CD4-positive, alpha-beta T cell treated with Interleukin-15 for 4 hours (primary cell): ENCODE measurements at places on chromosomes 4 and X.

DNA sequence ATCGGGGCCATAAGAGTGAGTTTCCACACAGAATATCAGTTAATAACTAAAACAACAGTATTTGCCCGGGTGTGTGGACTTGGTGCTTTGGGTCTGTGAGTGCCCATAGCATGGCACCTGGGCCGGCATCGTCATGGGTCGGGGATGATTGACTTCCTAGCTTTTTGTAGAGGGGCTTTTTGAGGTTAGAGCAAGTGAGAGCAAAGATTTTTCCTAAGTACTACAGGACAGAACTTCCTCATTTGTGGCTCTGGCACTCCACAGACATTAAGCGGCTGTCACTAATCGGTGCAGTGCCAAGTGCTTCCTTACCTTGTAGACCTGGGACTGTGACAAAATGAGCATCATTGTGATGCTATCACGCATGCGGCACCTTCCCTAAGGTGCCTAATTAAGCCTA is 81.0 kb downstream of the SHROOM2 start:
- DNase-seq: no peak

- DNase-seq: no peak
Observed at GRCh38 chr4:85713005-85713404, 238.1 kb downstream of the ARHGAP24 start.

- peak; percentile 20 for DNase-seq
Observed at GRCh38 chrX:51614353-51615012, 4.2 kb downstream of the CENPVL3 start.

GRCh38 chr4:38464328-38464727 is 199.7 kb upstream of the KLF3 start:
- DNase-seq: no peak

DNA sequence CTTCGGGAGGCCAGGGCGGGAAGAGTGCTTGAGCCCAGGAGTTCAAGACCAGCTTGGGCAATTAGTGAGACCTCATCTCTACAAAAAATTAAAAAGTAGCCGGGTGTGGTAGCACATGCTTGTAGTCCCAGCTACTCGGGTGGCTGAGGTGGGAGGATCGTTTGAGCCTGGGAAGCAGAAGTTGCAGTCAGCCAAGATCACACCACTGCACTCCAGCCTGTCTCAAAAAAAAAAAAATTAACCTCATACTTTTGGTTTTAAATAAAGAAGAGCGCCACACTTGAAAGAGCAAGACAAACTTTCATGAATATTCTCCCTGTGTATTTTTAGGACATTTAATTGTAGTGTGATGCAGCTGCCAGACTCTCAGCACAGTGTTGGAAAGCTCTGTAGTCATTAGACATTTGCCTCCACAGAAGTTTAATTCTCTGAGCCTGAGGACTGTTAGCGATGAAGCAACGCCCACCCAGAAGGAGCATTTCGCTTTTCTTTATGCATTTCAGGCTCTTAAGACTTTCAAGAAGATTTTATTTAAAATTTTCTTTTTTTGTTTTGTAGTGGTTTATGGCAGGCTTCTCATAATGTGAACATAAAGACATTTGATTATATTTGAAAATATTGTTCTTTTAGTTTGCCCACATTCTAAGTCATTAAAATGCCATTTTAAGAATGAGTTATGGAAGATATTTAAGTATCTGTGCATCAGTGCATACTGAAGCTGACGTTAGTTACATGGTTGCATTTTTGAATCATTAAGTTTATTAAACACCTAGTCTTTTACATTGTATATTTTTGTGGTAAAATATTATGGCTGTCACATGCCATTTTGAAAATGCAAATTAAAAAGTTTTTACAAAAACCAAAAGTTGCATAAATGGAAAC is 45.8 kb downstream of the DCLK2 start:
- DNase-seq: no peak

GRCh38 chr4:153623491-153623890 is 60.6 kb upstream of the TLR2 start:
- DNase-seq: no peak

DNA sequence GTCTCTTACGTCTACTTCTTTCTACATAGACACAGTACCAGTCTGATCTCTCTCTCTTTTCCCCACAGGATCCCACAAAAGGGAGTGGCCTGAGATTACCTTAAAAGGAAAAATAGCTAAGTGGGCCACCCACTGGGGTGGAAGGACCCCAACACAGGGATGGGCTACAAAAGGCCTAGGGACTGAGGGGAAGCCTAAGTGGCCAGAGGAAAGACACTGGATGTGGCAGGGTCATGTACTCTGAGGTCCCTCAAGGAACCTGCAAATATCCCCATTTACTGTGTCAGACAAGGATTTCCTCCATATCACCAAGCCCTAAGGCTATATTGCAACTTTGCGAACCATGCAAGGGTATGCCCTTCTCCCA is 6.5 kb upstream of the PRDX4 start:
- no peak for DNase-seq

GRCh38 chrX:71859637-71860036 is 51.0 kb upstream of the NHSL2 start:
- DNase-seq: peak; percentile 25

DNA sequence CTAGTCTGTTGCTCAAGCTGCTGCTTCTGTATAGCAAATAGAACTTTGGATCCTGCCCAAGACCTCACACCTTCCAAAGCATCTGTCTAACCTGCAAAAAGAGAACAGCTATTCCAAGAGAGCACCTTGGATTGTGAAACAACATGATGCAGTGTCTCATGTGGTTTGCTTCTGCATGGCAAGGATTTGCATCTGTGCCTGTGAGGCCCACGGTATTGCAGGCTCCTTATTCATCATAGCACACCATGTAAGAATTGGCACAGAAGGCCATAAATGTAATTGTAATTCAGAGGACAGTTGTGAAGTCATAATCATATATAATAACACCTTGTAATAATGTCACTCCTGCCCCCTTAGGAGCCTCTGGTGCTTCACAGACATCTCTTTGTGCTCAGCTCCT is 147.1 kb downstream of the ZNF674 start:
- DNase-seq: no peak

- DNase-seq: no peak
Observed at GRCh38 chrX:70411475-70411874, 11.6 kb upstream of the GDPD2 start.

GRCh38 chrX:123884809-123885408 is 25.1 kb downstream of the XIAP start:
- DNase-seq: peak; percentile 56

DNA sequence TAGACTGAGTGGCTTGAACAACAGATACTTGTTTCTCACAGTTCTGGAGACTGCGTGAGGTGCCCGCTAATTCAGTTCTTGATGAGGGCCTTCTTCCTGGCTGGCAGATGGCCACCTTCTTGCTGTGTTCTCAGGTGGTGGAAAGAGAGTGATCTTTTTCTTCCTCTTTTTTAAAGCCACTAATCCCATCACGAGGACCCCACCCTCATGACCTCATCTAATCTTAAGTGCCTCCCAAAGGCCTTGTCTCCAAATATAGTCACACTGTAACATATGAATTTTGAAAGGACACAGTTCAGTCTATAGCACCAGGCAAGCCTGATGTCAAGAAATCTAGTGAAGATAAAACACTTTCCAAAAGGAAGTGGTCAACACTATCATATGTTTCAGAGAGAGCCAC is 12.4 kb downstream of the VAMP7 start:
- no peak for DNase-seq

DNA sequence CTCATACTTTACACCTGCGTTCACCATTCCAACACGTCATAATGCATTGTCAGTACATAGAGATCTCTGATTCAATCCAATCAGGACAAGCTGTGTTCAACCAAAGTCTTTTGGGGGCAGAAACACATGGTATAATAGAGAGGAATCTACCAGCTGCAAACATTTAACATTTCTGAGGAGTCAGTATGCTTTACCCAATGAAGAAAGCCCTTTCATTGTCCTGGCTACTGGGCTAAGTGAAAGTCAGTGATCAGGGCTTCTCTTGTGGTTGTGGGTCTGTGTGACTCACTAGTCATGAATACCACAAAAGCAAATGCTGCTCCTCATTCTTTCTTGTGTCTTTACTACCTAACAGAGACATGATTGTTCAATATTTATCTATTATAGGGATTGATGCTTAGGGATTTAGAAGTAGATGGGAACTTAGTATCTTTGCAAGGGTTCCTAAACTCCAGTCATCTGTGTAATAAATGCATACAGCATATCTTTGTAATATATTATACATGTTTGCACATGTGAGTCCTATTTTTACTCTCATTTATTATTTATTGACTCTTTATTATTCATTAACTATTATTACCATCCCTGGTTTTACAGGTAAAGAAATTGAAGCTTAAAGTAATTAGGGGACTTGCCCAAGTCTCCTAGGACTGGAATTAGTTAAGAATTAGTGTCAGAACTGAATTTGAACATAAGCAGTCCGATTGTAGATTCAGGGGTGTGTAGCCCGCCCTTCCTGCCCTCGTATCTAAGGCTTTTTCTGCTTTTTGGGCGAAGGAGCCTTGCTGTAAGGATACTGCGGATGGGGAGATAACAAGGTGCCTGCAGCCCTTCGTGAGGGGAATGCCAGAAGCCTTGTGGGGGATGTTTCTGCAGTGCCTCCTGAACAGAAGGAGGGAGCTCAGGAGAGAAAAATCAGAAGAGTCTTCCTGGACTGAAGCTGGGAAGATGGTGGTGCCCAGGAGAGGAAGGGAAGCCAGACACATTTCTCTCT is 353.1 kb upstream of the BOD1L1 start:
- DNase-seq: no peak

GRCh38 chr4:168498251-168498650 is 1.4 kb downstream of the PALLD start:
- DNase-seq: no peak

- no peak for DNase-seq
Observed at GRCh38 chr4:5018603-5019002, 655 bp downstream of the CYTL1 start.

- DNase-seq: no peak
Observed at GRCh38 chrX:110851780-110852179, 56.2 kb upstream of the CHRDL1 start.

DNA sequence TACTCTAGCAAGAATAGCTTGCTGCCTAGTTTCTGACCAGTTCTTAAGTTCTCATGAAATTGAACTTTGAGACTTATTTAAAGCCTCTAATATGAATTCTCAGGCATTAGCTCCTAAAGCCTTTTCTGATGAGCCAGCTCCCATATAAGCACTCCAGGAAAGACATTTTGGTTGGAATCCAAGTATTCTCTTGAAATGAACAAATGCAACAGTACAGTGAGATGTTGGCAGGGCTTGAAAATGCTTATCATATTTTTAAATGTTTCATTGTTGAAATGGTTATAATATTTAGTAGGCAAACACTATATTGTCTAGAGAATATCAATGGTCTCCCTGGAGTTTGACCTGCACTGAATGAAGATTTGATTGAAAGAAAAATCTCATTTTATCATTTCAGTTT is 240.3 kb downstream of the ANK2 start:
- no peak for DNase-seq

DNA sequence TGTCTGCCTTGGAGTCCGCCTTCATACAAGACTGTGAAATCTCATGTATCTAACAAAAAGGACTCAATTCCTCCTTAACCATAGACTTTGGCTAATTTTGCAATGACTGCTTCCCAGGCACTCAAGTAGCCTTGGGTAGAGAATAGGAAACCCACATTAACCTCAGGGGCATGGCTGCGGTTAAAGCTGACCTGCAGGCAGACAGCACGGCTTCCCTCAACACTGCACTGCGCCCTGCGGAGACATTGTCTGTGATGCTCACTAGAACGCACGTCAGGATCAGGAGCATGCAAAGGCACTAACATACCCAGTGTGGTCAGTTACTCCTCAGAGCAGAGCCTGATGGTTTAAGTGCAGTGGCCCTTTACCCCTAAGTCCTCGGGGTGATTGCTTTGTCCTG is 10.3 kb upstream of the GPR143 start:
- no peak for DNase-seq
